Progenitor cell of endocrine pancreas (in vitro differentiated cells): ENCODE measurements at places on chromosomes 11 and 22. TPM values are rescaled to one million over a fixed set of nuclear protein-coding genes. Genes with fewer than 3 reads are reported as not detected.
A peak's percentile ranks its signal among the peaks of the same experiment; 100 is the strongest.

DNA sequence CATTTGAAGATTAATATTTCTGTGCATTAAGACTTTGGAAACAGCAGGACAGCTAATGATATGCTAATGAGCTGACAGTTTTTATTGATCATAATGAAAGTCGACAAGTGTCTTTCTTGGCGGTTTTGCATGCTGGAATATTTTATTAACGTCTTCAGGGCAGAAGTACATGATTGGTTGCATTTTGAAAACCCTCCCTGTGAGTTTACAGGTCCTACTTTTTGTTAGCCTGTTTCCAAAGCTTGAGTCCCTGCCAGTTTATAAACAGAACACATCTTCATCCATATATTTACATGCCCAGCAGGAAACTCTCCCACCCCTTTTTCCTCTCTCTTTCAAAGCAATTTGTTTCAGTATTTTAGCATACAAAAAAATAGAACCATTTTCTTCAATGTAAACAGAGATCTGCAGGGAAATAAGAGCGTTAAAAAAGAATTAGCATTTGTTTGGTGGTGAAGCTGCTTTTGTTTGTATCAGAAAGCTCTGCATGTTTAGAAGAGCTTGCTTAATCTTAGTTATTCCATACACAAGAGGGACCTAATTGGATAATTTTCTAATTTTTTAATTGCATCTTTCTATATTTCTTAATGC lies 243.6 kb downstream of the NELL1 start:
- no peaks in the 10 kb centered on the region for H3K27me3 ChIP-seq
- H3K27ac ChIP-seq: no peak overlapping the region
- no peak for DNase-seq
- H3K4me3 ChIP-seq: no peak overlapping the region

DNA sequence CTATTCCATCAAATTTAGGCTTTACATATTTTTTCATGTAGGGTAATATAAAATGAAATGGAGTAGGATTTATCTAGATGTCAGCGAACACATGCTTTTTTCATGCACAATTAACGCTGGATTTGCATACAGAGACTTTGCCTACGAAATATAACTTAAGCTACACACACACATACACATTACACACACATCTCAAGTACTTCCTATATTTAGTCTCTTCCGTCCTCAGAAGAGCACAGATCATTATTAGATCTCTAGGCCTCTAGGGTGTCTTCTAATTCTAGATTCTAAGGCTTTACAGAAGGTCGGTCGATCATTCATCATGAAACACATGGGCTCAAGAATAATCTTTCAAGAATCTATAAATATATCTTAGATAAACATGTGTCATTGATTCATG lies 3.8 kb upstream of the MS4A13 start:
- H3K27me3 ChIP-seq: no peaks in the 10 kb centered on the region
- H3K4me1 ChIP-seq: no peaks in the 10 kb centered on the region
- no peak for DNase-seq
- H3K36me3 ChIP-seq: no peaks in the 10 kb centered on the region
- no peak overlapping the region for H3K27ac ChIP-seq

DNA sequence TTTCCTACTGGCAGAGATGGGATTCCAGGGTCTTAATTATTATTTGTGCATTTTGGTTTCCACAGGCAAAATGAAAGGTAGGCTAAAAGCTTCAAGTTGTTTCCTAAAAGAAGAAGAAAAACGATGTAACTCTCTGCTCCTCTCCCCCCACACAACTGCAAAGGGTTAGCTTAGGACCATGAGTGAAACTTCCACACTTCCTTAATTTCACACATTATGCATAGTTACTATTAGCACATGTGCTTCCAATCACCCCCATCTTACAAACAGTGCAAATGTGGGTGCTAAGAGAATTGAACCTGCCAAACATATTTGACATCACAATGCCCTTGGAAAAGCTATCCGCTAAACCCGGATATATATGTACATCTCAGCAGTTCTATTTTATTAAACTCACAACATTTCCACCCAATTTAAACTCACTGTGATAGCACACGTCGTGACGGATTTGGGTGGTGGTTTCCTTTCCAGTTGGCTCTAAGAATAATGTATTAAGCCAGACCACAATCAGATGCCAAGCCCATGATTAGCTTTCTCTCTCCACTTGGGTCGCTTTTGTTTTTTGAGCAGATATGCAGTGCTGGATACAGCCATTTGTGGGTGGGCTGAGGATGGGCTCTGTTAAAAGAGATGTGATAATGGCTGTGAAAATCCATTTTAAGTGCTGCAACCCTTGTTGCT lies 245.0 kb upstream of the POU2AF2 start:
- H3K36me3 ChIP-seq: no peaks in the 10 kb centered on the region
- DNase-seq: no peak
- H3K4me3 ChIP-seq: no peak overlapping the region
- no peaks in the 10 kb centered on the region for H3K4me1 ChIP-seq

- H3K4me3 ChIP-seq: no peak overlapping the region
- H3K36me3 ChIP-seq: no peaks in the 10 kb centered on the region
- H3K27me3 ChIP-seq: no peaks in the 10 kb centered on the region
- no peak overlapping the region for H3K27ac ChIP-seq
Measured at GRCh38 chr22:46134111-46134705, 16.1 kb upstream of the PPARA start.

DNA sequence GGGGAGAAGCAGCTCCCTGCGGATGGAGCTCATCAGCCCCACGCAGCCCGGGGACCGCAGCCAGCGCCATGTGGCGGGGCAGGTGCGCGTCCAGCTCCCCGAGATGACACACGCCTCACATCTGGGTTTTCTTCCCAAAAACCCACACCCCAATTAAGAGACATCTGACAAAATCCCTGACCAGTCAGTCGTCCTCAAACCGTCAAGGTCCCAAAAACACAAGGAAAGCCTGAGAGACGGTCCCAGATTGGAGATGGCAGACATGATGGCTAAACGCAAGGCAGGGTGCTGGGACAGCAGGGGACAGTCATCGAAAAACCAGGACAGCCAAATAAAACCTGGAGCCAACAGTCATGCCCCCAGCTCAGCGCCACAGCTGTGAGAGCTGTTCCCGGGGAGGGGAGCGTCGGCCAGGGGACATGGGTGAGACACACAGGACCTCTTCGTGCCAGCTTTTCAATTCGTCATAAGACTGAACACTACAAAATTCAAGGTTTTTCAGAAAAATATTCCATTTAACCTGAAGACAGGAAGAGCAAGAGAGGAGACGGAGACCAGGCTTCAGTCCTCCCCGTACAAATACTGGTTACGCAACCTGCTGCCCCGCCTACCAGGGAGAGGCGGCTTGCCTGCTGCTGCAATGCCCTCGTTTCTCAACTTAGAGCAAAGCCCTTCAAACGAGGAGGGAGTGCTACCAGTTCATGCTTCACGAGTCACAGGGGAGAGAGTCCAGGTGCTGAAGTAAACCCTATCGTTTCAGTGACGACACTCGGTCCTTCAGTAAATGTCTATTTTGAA lies 10.5 kb downstream of the TOLLIP start:
- H3K27ac ChIP-seq: no peak overlapping the region
- H3K4me3 ChIP-seq: no peak overlapping the region
- DNase-seq: no peak
- peaks cover 17% of the 10 kb centered on the region for H3K4me1 ChIP-seq

DNA sequence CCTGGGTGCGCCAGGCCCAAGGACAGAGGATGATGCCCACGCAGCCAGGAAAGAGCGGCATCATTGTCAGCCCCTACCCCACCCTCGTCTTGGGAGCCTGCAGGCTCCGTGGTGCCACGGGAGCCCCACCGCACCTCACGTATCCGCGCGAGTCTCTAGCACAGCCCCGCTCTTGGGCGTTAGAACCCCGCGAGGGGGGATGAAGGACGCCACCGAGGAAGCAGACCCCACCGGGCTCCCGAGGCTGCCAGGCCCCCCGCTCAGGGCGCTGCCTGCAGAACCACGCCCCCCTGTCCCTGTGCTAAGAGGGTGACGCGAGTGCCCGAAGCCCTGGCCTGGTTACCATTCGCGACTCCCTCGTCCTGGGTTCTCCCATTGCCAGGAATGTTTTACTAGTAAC lies 52.3 kb upstream of the MS4A8 start:
- H3K4me3 ChIP-seq: no peak overlapping the region
- no peak overlapping the region for H3K27ac ChIP-seq
- no peaks in the 10 kb centered on the region for H3K36me3 ChIP-seq
- no peaks in the 10 kb centered on the region for H3K27me3 ChIP-seq
- H3K4me1 ChIP-seq: no peaks in the 10 kb centered on the region

DNA sequence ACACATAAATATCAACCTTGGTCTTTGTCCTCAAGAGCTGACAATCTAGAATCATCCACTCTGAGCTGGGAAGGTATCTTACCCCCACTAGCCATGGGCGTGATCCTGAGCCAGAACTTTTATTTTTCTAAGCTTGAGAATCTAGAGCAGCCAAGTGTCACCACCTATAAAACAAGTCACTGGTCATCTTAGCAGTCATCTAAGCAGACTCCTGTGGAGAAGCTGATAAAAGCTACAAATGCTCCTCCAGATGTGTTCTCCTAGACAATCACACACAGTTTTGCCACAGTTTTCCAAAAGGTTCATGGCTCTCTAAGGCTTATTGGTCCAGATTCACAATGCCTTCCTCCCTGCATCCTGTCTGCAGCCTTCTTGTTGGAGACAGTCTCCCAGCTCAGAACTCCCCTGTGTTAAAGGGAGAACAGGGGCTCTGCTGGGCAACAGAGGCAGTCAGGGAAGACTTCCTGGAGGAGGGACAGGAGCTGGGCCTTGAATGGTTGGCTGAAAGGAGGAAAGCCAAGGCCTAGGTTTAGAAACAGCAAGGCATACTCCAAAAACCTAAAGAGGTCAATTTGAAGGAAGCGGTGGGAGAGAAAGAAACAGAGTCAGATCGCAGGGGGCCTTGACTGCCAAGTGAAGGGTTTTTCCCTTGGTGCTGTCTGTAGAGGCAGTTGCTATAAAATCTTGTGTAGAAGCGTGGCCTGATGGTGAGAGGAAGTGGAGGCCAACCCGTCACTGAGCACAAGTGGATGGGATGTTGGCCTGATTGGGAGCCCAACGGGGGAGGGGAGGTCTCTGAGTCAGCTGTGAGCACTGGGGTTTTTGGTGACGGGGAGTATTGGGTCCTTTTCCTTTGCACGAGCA lies 42.0 kb downstream of the ALX4 start:
- peaks cover 5% of the 10 kb centered on the region for H3K27me3 ChIP-seq
- DNase-seq: no peak
- H3K27ac ChIP-seq: no peak overlapping the region
- no peak overlapping the region for H3K4me3 ChIP-seq
- H3K36me3 ChIP-seq: no peaks in the 10 kb centered on the region

DNA sequence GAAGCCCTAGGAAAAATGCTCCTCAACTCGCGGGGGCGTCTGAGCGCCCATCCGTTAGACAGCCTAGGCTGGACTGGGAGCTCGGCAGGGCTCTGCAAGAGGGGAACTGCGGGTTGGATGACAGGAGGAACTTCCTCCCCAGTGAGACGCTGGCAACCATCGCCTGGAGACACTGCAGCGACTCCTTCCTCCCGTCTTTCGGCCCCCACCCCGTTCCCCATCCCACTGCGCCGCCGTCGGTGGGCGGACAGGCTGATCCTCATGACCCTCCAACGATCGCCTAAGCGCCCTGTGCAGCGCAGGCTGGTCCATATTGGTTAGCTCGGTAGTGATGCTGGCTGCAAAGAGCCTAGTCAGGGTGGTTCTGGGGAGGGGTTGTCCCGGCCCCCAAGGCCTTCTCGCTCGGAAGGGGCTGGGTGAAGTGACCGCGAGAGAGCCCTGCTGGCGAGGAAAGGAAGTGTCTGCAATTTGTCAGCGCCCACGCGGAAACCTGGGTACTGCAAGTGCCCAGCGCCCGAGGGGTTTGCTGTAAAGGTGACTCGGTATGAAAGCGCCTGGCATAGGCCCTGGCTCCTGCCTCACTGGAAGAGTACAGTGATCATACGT lies 638 bp downstream of the NRGN start:
- H3K36me3 ChIP-seq: no peaks in the 10 kb centered on the region
- H3K27me3 ChIP-seq: peaks cover 92% of the 10 kb centered on the region
- H3K4me1 ChIP-seq: peaks cover 11% of the 10 kb centered on the region
- peak overlapping the region; percentile 57 for H3K4me3 ChIP-seq
- no peak for DNase-seq

The CTNND1 gene
- total RNA-seq: 346 and 367 TPM in 2 replicates

The SYT9 gene
- total RNA-seq: 0.42 and 0.57 TPM in 2 replicates

The KDM4D gene
- total RNA-seq: 1.2 and 1.4 TPM in 2 replicates
